ENCODE measurements at places on chromosomes 1 and 21.
A peak's percentile ranks its signal among the peaks of the same experiment; 100 is the strongest.

DNA sequence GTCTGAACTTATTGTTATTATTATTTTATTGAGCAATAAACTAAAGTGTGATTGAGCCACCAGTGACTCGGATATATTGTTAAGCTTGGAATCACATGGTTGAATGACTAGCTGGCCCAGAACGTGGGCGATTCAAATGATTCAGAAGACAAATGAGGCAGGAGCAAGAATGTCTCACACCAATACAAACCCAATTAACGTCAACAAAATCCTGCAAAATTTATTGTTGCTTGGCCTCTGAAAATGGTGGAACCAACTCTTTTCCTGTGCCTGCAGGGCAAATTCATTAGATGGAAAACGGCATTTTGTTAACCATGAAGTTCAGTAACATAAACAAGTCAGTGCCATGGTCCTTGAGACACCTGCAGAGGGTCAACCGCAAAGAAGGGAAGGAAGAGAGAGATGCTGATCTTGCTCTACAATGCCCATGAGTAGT, 482.0 kb downstream of the SETD4 start:
- DNase-seq = no peak

GRCh38 chr1:53622531-53622930, 116.4 kb downstream of the GLIS1 start:
- DNase-seq = no peak

GRCh38 chr1:150121236-150121862, 28.4 kb upstream of the PLEKHO1 start:
- DNase-seq = no peak

DNA sequence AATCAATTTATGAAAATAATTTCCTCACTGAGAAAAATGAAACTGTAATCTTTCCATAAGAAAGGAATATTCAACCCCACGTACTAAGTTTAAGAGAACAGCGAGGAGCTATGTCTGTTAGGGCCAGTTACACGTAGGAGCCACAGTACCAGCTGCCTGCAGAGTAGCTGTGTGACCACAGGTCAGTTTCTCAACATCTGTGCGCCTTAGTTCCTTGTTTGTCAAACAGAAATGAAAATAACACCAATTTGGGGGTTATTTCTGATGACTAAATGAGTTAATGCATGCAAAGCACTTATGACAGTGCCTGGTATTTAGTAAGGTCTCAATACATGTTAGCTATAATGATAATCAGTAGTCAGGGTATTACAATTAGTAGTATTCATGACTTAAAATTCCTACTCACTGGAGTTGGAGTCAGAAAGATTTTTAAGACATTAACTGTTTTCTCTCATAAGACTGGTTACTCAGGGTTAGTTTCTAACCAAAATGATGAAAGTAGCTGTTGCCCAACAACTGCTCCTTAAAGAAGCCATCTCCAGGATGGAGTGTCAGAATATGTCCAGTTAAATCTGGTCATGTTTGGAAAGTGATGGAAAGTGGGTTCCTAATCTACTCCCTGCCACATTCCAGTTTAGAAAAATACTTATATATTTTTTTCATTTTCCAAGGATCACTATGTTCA, 85.8 kb upstream of the ZNF648 start:
- DNase-seq = no peak

DNA sequence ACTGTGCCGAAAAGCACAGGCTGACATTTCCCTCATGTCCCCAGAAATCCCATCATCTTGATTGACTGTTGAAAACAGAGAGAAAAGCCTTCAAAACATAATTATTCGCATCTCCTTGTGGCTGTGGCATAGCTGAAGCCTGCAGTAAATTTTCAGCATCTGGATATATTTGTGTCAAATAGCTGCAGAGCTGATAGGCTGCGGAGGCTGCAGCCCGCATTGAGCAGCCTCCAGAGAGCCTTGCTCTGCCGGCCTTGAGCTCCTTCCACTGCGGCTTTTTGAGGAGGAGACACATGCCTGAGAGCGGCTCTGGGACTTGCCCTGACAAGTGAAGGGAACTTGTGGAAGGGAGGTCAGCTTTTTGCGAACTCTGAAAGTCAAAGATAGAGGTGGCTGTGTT, 144.7 kb downstream of the RYR2 start:
- DNase-seq = no peak

DNA sequence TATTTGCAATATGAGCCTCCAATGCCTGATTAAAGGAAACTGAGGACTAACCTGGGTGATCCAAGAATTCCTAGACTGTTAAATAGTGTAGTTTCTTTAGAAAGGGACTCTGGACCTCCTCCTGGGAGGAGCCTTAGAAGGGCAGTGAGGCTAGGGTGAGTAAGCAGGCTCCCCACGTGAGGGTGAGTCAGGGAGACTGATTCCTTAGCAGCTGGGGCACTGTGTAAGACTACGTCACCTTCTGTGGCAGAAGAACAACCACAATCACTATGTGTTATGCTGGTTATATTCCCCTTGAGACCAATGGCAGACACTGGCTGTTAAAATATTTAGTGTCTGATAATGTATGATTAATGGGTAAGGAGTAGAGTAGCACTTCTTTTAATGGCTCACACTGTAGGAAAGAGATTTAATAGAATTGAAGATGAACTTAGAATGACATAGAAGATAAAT, 53.3 kb upstream of the SYT14 start:
- DNase-seq = peak; percentile 13

GRCh38 chr1:194474701-194475100, 1288.3 kb upstream of the B3GALT2 start:
- no peak for DNase-seq

- DNase-seq = no peak
These were observed 245.2 kb downstream of the TRABD2B start for GRCh38 chr1:47751996-47752451.

GRCh38 chr21:27528697-27529096, 561.8 kb upstream of the ADAMTS5 start:
- DNase-seq = no peak

GRCh38 chr1:200737647-200738291, 924 bp upstream of the CAMSAP2 start:
- no peak for DNase-seq

- DNase-seq = peak; percentile 26
These were observed 11.4 kb downstream of the SDE2 start for GRCh38 chr1:225987491-225988316.

DNA sequence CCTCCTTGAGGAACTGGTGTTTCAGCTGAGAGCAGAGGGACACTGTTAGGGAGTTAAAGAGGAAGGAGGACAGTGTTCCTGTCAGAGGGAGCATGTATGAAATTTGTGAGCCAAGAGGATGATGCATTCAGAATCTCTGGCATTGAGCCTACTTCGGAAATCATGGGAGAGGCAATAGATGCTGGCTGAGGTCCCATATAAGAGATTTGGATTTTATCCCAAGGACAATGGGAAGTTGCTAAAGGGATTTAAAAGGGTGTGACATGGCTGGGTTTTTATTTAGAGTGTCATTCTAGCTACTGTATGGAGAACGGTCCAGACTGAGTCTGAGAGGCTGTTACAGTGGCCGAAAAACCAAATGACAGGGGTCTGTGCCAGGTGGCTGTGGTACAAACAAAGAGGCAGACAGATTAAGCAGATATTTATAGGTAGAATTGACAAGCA, 403.2 kb upstream of the B3GALT2 start:
- no peak for DNase-seq

DNA sequence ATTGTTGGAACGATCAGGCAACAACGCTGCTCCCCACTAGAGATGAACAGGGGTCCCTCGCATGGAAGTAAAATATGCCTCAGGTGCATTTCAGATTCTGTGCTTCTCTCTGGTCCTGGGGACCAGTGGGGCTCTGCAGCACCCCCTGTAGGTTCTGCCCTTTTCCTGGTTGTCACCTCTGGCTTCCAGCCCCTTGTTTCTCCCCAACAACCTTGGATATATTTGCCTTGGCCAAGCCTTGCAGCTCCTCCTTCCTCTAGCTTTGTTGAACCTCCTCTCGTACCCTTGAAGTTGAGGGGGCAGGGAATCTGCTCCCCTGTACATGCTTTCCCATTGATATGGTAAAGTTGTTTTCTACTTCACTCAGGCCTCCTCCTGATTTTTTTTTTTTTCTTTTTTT, 5.4 kb upstream of the RGSL1 start:
- DNase-seq = no peak

DNA sequence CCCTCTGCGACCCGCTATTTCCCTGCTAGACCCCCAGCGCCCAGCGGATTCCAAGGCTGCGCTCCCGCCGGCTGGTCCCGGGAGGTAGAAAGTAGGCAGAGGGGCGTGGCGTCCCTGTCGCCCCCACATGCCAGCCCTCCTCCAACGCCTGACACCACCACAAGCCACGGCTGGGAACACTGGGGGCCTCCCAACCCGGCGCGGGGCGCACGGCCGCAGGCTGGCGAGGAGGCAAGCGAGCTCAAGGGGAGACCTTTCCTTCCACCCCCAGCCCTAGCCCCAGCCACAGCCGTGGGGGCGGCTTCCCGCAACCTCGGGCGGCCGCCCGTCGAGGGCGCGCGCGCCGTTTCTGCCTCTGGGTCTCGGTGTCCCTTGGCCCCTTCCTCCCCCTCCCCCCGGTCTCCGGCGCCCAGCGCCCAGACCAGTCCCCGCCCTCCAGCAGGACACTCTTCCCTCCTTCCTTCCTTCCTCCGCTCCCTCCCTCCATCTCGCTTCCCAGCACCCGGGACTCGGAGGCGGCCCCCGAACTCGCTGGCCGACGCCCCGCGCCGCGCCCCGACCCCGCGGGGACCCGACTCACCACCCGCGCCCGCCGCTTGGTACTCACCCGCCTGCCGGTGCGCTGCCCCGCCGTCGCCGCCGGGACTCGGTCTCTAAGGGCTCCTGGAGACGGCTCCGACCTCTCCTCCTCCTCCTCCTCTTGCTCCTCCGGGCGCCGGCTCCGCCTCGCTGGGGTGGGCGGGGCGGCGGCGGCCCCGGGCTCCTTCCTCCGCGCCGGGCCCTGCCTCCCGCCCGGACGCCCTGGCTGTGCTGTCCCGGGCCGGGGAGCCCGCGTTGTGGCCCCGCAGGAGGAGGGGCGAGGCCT, at the start of gene GNG12:
TSS of gene GNG12 (minus strand) at position 731 of the 865 bp plus-strand sequence. CDS start 125,781 bp downstream, outside the sequence.
- peak; percentile 28 for DNase-seq

- DNase-seq = no peak
These were observed 312.0 kb upstream of the TMPRSS15 start for GRCh38 chr21:18715606-18716005.

- no peak for DNase-seq
These were observed 19.1 kb upstream of the CHRM3 start for GRCh38 chr1:239367196-239367810.

DNA sequence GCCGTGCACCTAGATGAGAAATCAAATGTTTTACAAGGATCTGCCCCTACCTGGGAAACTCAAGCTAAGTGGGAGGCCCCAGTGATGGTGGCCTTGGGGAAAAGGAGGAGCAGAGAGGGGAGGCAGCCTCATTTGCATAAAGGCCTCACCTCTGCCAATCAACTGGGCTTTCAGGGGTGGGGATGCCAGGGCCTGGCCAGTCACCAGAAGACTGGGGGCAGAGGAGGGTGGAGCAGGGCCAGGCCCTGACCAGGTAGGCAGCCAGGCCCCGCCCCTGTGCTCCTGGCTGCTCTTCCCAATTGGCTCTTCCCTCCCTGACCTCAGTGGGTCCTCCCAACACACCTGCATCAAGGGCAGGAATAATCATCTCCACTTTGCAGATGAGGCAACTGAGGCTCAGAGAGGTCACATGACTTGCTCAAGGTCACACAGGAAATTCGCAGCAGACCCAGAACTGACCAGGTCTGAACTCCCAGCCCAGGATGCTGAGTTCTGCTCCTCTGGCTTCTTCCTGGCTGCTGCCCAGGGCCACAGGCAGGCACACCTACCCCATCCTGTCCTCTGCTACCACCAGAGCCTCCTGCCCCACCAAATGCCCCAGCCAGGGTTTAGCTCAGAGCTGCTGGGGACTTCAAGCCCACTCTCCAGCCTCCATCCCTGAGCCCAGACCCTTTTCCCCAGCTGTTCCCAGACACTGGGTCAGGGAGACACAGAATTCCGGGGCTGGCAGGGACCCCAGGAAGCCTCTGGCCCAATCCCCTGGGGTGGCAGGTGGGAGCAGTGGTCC, 677.9 kb downstream of the MATN1 start:
- DNase-seq = no peak

DNA sequence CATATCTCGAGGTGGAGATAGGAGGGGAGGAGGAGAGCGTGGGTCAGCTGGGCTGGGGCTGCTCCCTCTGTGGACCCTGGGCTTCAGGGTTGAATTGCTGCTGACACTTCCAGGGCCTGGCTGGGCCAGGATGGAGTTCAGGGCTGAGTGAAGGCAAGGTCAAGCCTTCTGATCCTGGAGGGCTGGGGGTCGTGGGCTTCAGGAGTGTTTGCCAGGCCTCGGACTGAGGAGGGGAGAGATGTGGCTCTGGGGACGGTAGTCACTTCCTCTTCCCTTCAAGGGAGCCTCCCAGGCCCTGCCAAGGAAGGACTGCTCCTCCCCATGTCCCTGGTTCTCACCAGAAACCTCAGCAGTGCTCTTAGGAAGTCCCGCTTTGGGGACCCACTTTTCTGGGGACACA, 12.1 kb upstream of the FAM131C start:
- no peak for DNase-seq

DNA sequence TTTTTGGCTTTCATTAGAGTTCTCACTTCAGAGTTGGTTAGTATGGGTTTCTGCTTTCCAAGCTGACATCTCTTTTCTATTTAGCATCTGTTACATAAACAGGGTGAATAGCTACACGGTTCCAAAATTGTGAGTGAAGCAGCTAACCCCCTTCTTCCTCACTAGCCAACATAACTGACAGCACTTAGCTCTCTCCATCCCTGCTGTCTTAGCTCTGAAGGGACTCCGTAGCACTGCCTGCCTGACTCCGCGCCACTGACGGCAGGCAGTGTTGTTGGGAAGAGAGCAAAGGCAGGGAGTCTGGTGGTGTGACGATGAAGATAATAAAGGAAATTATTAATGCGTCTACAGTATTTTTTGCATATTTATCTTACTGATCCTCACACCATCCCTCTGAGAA, 247.0 kb downstream of the PTBP2 start:
- no peak for DNase-seq

DNA sequence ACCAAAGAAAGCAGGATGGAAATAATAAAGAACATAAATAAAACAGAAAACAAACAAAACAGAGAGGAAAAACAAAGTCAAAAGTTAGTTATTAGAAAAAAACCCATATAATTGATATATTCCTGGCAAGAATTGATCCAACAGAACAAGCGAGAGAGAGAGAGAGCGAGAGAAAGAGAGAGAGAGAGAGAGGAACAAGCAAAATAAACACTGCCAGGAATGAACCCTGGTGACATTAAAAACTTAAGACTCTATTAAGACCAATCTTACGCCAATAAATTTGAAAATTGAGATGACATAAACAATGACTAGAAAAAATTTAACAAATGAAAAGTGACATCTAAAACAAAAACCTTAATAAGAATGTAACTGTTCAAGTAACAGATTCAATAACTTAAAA, 64.1 kb downstream of the COP1 start:
- no peak for DNase-seq

DNA sequence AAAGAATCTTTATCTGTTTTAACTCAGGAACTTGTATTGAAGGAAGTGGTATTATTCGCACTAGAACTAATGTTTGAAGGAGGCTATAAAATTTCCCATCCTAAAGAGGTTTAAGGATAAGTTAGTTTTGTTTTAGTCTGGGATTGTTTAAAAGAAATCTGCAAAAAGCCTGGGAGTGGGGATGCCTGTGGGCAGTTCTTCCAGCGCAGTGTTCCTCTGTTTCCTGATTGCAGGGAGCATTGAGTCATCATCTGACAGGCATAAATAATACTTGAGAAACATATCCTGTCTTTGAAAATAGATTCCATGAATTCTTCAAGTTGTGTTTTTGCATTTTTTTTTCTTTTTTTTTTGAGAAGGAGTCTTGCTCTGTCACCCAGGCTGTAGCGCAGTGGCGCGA, 350.8 kb upstream of the PTBP2 start:
- no peak for DNase-seq

GRCh38 chr1:114173680-114174079, 20.0 kb upstream of the SYT6 start:
- DNase-seq = no peak

GRCh38 chr1:61046434-61046833, 35.9 kb upstream of the NFIA start:
- no peak for DNase-seq
